ENCODE measurements at places on chromosomes 4 and X.

GRCh38 chr4:187415231-187415630, 580.3 kb upstream of the ZFP42 start:
- DNase-seq = no peak

DNA sequence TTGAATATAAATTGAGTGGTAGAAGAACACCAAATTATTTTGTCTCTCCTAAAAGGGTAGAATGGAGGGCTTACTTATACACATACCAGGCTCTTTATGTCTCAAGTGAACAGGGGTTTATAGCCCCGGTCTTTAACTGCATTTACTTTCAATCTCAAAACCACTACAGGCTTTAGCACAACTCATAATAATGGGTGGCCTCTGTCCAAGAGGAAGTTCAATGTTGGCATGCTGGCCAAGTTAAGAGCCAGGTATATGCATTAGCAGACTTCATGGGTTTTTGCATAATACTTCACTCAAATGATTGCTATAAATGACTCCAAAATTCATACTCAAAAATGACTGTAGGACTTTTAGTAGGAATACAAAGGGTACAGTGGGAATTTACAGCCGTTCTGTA, 118.5 kb upstream of the OTUD4 start:
- peak; percentile 36 for DNase-seq

- DNase-seq = no peak
Measured at GRCh38 chrX:153485396-153486080, 9.2 kb upstream of the BGN start.

DNA sequence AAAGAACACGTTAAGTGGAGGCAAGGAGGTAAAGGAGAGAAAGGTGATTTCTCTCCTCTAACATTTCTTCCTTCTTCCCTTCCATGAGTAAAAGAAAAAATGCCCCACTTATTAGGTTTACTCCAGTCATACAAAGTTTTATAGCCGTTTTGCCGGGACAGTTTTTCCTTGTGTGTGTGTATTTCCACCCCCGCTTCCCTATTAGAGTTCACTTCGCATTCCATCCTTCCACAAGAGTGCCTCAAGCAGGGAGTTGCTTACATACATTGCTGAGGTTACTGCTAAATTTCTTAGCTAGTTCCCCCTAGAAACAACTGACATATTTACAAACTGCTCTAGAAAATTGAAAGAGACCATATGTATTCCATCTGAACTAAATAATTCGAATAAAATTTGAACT, 45.2 kb upstream of the BMP15 start:
- DNase-seq = no peak

GRCh38 chrX:130170752-130171445, 863 bp upstream of the RAB33A start:
- DNase-seq = peak; percentile 96

DNA sequence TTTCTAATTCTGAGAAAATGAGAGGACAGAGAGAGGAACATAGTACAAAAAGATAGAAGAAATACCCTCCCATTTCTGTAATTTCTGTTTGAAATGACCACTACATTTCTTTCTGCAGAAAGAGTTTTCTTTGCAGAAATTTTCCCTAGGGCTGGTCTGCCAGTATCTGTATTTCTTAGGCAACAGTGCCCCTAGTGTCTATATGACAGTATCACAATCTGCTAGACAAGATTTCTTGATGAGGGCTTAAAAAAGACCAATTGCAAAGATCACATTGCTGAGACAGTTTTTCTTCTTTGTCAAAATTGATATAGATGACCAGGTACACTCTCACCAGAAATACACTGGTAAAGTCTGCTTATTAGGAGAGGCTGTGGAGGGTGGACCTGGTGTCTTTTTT, 81.0 kb upstream of the ZDHHC15 start:
- DNase-seq = peak; percentile 14

GRCh38 chrX:40174001-40174853, 76.5 kb upstream of the BCOR start:
- peak; percentile 91 for DNase-seq

DNA sequence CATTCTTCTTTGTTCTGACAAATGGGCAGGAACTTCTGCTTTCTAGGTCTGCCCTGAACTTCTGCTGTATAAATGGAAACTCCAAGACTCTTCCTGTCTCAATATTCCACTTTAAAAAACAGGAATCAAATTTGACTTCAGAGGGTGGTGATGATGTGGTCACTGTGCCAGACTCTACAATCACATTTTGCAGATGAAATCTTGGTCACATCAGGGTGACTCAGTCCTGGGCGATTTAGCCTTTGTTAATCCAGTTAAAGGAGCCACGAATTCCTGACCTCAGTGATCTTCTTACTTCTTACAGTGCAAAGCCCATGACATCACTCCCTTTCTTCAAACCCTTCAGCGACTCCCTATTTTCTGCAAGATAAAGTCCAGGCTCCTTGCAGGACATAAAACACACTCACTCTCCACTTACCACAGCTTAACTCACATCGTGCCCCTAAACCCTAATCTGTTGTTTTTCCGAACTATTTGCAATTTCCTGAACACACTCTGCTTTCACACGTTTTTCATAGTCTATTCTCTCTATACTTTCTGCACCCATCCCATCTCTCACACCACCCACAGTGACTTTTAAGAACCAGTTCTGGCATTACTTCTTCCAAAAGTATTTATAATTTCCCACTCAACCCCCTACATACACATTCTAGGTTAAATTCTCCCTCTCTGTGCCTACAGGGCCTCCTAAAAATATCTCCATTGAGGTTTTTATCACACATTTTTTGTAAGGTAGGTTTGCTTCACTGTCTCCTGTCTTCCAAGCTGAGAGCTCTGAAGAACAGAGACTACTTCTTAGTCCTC, 11.1 kb downstream of the GASK1B start:
- peak; percentile 69 for DNase-seq

DNA sequence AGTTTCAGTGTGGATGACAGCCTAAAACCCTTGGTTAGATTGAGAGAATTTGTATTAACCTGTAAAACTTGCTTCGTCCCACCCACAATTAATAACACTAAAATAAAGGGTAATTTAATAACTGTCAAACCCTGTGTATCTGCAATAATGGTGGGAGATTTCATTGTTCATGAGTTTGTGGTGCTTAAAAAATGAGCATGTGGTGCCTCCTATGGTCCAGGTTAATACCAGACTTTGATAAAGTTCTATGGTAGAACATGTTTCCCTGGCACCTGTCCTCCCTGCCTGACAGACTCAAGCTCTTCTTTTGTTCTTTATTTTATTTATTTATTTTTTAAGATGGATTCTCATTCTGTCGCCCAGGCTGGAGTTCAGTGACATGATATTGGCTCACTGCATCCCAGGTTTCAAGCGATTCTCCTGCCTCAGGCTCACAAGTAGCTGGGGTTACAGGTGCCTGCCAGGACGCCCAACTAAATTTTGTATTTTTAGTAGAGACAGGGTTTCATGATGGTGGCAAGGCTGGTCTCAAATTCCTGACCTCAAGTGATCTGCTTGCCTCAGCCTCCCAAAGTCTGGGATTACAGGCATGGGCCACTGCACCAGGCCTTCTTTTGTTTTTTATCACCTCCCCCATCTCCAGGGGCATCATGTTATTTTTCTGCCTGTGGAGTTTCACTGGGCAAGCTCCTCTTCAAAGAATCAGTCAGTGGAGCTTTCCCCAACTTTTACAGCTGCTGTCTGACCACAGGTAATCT, 289.2 kb downstream of the NR3C2 start:
- peak; percentile 4 for DNase-seq

DNA sequence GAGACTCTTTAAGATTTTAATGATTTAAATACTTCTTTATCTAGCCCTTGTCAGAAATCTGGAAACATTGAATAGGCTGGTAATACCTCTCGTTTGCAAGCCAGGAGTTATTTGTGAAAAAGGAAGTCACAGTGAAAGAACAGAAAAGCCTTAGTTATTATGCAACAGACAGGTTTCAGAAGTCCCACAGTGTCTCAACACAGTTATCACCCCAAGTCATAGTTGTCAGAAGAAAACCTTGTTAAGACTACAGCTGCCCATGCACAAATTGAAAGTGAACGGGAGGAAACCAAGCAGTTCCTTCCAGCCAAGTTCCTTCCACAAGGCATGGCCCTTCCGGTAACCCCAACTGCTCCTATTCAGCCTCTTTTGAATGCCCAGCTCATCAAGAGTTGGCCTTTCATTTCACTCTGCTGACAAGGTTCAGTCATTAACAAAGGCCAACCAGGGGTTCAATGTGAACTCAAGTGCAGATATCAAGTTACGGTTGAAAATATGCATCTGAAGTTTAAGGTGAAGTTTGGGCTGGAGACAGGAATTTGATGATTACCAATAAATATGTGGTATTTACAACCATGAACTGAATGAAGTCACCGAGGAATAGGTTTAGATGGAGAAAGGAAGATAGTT, 15.6 kb downstream of the ALPK1 start:
- peak; percentile 58 for DNase-seq

All from common myeloid progenitor, CD34-positive (primary cell).